MG63 (cell line): ENCODE measurements at places on chromosomes 16 and 17. TPM values are rescaled to one million over a fixed set of nuclear protein-coding genes. Genes with fewer than 3 reads are reported as not detected.
A peak's percentile ranks its signal among the peaks of the same experiment; 100 is the strongest.

GRCh38 chr17:14458724-14459123, 157.8 kb downstream of the HS3ST3B1 start:
- DNase-seq: no peak

Gene TEKT1
- not detected in 2 replicates for total RNA-seq

DNA sequence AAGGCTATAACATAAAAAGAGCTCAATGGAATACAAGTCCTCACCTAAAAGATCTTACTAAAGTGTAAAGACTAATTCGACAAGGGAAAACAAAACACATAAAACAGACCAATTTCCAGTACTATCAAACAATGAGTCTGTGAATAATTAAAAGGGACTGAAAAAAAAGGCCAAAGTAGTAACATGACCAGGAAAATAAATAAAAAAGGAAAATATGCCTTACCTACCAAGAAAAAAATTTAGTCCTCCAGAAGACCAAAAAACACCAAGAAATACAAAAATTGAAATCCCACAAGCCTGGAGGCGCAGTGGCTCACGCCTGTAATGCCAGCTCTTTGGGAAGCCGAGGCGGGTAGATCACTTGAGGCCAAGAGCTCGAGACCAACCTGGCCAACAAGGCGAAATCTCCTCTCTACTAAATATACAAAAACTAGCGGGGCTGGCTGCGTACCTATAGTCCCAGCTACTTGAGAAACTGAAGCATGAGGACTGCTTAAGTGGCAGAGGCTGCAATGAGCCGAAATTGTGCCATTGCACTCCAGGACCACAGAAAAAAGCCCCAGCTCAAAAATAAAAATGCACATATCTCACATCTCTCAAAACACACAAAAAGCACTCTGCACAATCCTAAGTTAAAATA, 60.8 kb downstream of the TEX14 start:
- peak; percentile 61 for DNase-seq

- DNase-seq: no peak
Observed at GRCh38 chr17:50466371-50467113, 2.1 kb downstream of the CHAD start.

- peak; percentile 52 for DNase-seq
Observed at GRCh38 chr16:67546761-67547422, 15.4 kb upstream of the CTCF start.

Gene SLC5A2
- not detected in 2 replicates for total RNA-seq

Gene MMP2
- 53.0 and 98.5 TPM in 2 replicates for total RNA-seq

Gene PPY
- total RNA-seq: not detected in 2 replicates

DNA sequence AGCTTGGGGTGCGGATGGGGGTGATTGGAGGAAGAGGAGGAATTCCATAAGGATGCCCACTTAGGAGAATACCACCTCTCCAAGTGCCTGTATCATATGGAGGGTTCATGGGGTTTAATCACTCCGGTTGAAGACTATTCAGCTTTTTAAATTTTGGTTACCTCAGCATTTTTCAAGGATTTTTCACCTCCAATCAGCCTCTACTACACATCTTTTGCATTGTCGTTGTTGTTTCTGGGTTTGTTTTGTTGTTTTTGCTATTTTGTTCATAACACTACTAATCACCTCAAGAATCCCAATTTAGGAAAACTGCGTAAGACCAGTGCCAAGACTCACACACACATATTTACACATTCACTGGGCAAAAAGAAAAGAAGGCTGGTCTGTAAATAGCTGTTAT, 619.5 kb upstream of the CDH5 start:
- no peak for DNase-seq

- no peak for DNase-seq
Observed at GRCh38 chr16:50467943-50468748, 80.0 kb upstream of the NKD1 start.

DNA sequence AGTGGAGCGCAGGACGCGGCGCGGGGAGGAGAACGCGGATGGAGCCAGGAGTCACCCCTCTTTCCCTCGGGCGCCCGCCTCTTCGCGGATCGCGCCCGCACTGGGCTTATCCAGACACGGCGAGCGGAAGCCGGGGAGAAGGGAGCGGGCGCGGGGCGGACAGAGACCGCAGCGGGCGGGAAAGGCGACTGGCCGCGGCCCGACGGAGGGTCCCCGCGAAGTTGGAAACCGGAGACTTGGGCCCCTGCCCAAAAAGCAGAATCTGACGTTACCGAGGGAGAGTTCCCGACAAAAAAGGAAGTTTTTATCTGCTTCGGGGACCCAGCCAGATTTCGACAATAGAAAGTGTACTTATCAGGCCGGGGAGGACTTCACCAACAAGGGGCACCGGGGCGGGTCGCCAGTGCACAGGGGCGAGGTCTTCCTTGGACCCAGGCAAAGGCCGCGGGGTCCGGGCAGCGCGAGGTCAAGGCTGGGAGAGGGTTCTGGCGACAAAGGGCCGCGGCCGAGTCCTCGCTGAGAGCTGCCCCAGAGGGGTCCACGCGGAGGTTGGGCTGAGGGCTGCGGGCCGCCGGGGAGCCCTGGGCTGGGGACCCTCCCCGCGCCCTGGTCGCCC, 519 bp downstream of the ST6GALNAC2 start:
- DNase-seq: no peak

DNA sequence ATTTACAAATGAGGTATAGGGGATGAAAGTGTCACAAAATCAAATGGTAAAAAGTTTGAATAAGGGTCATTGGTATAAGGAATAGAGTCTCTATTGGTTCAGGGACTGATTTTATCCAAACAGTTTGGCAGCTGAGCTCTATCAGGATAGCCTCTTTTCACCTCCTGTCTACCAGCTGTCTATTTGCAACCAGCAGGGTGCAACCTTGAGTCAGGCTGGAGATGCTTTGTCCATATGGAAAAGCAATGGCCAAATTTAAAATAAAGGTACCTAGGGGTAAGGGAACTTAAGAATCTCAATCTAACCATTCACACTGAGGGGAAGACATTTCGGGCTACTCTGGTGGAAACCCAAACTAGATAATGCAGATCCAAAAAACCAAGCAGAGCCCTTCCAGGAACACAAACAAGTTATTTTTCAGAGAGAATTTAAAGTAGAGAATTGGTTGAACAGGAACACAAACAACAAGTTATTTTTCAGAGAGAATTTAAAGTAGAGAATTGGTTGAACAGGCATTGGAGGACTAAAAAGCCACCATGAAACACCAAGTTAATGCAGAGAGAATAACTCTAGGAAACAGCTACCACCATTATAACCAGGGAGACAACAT, 12.6 kb upstream of the CA10 start:
- DNase-seq: peak; percentile 30

Gene MYH8
- total RNA-seq: not detected in 2 replicates

DNA sequence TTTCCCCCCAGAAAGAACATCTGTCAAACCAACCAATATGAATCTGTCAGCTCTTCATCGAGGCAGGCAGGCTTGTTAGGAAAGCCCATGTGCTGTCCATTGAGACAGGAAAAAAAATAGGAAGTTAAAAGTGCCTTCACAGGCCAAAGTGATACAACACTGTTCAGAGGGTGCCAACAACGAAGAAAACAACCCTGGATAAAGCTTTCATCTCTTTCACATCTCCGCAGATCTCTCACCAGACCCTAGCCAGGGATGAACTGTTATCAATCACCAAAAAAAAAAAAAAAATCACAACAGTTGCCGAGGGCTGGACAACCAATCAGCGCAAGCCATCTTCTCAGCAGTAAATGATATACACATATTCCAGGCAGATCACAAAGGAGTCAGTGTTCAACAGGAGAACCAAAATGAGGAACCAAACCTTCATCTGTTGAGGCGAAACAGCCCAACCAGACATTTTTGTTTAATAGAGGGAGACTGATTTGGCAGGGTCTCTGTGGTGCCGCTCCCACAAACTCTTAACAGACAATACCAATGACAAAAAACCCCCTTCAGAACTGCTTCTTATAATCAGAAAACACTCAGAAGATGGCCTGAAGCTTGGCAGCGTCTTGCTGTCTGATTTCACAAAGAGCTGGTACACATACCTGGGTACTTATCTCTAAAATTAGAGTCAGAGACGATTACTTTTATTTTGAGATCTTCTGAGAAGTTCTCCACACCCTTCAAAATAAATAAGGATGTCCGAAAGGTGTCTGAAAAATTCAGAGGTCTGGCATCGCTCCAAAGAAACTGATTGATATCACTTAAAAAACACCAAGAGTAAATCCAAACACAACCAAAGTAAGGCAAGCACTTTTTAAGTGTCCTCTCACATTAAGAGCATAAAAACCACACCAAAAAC, 1.8 kb downstream of the MAP3K14 start:
- DNase-seq: no peak

DNA sequence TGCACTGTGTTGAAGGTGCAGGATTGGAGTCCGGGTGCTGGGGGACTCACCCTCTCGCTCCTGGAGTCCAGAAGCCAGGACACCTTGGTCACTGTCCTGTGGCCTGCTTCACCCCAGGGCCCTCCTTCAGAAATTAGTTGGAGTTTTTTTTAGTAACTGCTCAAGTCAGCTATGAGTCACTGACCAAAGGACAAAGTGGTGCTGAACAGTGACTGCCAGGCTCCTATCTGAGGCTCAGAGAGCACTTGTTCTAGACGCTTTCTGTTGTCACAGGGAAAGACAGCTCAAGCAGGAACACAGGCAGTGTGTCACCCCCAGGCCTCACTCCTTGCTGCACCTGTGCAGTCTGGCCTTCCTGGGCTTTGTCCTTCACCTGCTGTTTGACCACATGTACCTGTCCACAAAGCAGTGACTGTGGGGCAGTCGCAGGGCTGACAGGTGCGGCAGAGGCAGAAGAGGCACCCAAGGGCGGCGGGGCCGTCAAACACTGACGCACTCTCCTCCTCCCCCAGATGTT, 4.1 kb upstream of the FAAP100 start:
- no peak for DNase-seq

Gene FA2H
- total RNA-seq: not detected in 2 replicates

DNA sequence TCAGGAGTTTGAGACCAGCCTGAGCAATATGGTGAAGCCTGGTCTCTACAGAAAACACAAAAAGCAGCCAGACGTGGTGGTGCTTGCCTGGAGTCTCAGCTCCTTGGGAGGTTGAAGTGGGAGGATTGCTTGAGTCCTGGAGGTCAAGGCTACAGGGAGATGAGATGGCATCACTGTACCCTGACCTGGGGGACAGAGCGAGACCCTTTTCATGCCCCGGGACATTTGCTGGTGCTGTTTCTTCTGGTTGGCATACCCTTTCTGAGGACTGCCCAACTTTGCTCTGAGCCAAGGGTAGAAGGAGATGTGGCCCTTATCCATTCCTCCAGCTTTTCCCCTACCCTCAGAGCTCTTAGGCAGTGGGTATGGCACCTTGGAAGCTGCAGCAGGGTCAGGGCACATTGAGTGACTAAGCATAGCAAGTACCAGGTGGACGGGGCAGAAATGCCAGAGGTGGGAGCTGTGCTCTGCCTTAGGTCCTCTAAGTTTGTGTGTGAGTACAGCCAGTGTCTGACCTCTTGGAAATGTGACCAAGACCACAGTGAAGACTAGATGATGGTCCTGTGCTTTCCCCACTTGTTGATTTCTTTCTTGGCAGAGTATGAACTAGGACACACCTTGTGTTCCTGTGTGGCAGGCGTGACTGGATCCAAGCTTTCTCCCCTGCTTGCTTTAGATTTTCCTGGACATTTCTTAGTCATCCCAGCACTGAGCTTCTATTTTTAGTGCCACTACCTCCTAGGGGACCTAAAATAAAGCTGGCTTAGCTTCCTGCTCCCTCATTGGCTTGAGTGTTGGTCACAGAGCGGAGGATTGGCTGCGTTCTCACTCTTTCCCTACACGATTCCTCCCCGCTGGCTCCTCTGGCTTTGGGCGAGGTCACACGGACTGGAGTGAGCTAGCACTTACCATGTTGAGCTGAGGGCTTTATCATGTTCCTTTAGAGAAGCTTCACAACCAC, 9.9 kb upstream of the EDC4 start:
- DNase-seq: no peak

DNA sequence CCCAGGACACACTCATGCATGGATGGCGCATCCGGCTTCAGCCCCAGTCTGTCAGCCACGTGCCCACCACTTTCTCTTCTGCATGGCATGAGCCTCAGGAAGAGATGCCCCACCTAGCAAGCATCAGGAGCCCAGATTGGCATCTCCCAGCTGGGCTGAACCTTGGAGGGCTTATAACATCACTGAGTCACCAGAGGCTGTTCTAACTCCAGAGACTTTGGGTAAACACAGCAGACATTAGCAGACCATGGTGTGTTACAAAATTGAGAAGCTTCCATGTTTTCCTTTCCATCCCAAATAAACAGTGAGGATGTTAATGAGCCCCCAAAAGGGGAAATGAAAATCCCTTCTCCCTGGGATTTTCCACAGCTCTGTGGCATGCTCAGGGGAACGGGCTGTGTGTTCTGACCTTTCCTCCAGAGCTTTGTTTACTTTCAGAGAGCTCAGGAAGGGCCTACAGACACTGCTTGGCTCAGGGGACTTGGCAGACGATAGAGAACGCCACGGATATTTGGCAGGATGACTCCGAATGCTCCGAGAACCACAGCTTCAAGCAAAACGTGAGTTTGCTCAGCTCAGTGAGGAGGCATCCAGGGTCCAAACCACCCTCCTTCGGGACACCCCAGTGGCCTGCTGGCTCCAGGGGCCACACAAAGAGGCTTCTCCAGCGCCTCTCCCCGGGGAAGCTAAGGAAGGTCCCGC, 16.5 kb downstream of the GLP2R start:
- DNase-seq: peak; percentile 93

DNA sequence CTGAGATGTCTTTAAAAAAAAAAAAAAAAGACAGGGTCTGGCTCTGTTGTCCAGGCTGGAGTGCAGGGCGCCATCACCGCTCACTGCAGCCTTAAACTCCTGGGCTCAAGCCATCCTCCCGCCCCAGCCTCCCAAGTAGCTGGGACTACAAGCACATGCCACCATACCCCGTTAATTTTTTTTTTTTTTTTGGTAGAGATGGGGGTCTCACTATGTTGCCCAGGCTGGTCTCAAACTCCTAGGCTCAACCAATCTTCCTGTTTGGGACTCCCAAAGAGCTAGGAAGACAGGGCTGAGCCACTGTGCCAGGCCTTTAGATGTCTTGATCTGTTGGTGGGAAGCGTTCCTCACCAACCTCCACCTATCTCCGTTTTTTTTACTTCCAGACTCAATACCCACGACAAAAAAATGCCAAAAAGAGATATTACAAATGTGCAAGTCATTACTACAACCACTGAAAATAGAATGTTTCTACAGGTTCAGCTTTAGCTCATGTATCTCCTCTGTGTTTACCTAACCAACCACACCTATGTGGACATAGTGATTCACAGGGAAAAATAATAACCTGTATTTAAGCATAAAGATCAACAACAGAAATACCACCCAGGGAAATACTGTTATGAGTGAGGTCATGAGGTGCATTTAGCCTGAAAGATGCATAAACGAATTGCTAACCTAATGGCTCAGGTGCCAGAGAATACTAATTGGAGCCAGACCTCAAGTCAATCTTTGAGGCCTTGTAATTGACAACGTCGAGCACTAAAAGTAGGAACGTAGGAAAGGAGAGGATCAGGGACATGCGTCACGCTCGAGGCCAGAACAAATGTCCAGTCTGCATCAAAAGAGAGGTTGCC, 22.6 kb downstream of the NACA2 start:
- DNase-seq: no peak

GRCh38 chr16:924063-924462, 46.7 kb downstream of the LMF1 start:
- DNase-seq: no peak
